ENCODE measurements at places on chromosomes 12 and 14.

DNA sequence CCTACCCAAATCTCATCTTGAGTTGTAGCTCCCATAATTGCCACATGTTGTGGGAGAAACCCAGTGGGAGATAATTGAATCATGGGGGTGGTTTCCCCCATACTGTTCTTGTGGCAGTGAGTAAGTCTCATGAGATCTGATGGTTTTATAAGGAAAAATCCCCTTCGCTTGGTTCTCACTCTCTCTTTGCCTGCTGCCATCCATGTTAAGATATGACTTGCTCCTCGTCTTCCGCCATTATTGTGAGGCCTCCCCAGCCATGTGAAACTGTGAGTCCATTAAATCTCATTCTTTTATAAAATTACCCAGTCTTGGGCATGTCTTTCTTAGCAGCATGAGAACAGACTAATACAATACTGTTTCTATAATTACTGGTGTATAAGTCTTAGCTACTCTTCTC lies 6.5 kb upstream of the BCAT1 start:
- DNase-seq, result peak; percentile 85

- no peak for DNase-seq
Observed at GRCh38 chr12:93361151-93361919, 16.4 kb upstream of the NUDT4 start.

DNA sequence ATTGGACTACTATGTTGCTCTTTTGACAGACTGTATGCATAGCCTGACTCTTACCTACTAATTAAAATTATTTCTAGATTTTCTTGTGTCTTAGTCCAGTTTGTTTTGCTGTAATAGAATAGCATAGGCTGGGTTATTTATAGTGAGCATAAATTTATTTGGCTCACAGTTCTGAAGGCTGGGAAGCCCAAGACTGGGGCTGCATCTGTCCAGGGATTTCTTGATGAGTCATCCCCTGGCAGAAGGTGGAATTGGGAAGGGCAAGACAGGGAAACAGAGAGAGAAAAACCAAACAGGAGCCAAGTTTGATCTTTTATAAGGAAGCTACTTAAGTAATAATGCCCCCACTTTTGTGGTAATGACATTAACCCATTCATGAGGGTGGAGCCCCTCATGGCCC lies 759.2 kb upstream of the LRFN5 start:
- DNase-seq, result no peak

DNA sequence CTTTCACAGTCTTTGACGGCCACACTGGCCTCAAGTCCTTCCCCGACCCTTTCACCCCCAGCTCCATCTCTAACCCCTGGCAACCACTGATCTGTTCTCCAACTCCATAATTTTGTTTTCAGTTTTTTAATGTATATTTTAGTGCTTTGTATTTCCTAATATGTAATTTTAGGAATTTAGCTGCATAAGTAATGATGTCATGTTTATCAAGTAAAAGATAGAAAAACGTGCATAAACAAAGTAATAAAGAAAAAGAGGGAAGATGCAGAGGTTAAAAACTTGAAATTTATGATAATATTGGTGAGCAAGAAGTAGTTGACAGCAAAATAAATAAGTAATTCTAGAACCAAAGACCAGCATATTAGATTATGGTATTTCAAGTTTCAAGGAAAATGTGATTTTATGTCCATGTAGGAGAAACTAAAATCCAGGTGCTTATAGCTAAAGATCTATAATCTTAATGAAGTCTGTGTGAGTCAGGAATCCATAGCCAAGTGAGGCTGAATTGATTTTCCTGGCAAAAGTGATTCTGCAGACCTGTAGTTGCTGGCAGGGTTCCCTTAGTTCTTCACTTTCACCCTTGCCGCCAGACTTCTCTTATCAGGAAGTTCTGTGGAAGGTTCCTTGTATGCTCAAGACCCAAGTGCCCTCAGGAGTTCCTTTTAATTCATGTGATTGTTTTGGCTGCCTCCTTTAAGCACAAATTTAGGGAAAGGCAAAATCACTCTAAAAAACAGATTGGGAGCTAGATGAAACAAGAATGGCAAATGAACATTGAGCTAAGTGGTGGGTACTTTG lies 24.4 kb downstream of the FBXW8 start:
- peak; percentile 32 for DNase-seq

DNA sequence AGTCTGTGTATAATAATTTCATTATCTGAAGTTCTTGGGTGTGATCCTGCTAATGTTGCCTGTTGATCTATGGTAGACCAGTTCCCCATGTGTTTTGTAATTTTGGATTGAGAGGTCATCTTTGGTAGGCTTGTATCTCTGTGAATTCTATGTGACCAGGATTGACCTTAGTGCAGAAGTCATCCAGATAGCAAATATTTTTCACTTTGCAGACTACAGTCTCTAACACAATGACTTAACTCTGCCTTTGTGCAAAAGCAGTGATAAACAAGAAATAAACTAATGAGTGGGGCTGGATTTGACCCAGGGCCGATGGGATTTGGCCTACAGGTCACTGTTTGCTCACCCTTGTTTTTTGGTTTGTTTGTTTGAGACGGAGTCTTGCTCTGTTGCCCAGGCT lies 144.6 kb upstream of the MYL2 start:
- DNase-seq, result no peak

DNA sequence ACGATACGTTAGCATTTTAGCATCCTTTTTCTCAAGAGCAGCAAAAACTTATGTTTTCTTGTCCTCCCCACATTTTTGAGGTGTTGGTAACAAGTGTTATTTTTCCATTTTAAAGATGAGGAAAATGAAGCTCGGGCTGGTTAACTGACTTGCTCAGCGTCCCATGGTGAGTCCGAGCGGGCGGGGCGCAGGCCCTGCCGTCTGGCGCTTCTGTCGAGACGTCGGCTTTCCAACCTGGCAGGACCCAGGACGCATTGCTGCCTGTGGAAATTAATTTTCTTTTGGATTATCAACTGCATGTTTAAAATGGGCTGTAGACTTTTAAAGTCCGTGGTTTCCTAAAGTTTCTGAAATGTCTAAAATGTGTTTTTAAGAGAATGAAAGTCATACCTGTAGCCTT lies 30.4 kb downstream of the XRCC3 start:
- DNase-seq, result no peak

DNA sequence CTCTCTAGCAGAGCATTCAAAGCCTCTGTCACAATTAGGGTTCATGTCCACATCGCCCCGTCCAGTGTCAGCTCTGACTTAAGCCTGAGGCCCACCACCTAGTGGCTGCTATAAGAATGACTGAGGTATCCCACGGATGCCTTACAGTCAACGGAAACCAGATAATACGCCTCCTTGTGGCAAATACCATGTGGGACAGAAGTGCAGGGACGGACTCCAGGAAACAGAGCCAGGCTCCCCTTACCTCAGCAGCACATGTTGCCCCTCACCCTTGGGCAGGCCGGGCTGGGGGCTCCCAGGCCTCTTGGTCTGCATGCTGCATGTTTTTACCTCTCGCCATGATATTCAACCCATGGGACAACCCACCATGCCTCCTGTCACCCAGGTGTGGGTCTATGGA lies 86.3 kb downstream of the VWF start:
- peak; percentile 71 for DNase-seq

- DNase-seq, result no peak
Observed at GRCh38 chr14:48900565-48900964, 685.6 kb downstream of the RPS29 start.

GRCh38 chr14:34937442-34937841 lies 45.4 kb upstream of the SRP54 start:
- no peak for DNase-seq

- DNase-seq, result no peak
Observed at GRCh38 chr14:75854111-75854799, 127.5 kb downstream of the TGFB3 start.

DNA sequence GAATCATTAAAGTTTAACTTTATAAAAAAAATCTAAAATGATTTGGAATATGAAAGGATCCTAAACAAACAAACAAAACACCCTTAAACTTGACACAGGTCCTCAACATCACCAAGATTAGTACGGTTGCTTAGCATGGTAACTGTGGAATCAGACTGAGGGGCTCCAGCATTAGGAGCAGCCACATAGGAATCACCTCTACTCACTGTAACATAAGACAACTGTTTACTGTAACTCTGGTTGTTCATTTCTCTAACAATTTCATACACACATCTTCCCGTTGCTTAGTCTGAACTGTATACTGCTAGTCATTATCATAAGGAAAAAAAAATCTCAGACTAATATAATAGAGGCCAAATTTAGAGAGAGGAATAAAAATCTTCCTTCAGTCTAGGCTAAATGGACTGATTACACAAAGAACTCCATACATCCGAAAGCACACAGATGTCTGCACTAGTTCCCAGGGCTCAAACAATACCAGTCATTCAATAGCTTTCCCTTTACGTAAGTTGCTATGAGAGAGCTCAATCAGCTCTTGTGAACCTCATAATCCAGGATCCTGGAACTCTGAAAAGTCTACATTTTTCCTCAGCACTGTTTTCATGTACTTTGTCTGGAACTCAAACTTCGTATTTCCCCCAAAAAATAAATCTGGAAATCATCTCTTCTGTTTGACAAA lies 26.0 kb downstream of the LRP6 start:
- no peak for DNase-seq

- no peak for DNase-seq
Observed at GRCh38 chr14:85090681-85091080, 439.3 kb upstream of the FLRT2 start.

- DNase-seq, result no peak
Observed at GRCh38 chr14:41607966-41608663, 1.4 kb downstream of the LRFN5 start.

DNA sequence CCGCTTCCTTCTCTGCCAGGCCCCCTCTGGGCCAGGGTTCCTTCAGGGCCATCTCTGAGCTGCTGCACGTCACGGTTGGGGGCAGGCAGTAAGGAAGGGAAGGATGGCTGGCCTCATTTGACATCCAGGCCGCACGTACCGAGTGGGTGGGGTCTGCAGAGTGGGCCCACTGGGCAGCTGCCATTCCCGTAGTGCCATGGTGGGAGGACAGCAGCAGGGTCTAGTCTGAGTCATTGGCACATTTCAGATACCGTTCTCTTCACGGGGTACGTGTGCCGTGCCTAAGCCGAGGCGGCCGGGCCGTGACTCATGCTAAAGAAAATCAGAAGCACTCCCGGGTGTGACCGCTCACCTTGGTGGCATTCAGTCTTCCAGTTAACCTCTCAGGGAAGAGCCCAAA lies 43.9 kb downstream of the IL31 start:
- DNase-seq, result no peak

GRCh38 chr12:100163416-100164152 lies 20.9 kb upstream of the BLTP3B start:
- peak; percentile 42 for DNase-seq

Data from inflammatory macrophage treated with lipopolysaccharide for 1 hour (primary cell).